ENCODE measurements at places on chromosomes 4 and X.

DNA sequence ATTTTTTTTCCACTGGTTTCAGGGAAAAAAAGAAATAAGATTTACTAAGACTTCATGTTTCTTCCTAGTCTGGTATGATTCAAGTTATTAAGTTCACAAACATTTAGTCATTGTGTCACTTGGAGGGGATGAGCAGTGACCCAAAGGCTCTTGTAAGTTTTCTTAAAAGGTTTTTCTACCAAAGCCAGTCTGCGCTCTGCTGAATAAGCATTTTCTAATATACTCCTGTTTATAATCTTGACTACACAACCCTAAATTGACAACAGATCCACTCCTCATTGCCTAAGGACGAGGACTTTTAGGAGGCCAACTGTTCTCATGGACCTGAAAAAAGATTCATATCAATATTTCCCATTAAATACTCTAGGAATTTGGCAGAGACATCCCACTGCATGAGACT lies 161.1 kb upstream of the TLL1 start:
- DNase-seq: no peak

- DNase-seq: no peak
Observed at GRCh38 chr4:72641611-72642010, 72.6 kb upstream of the ADAMTS3 start.

- no peak for DNase-seq
Observed at GRCh38 chr4:54390670-54391069, 161.6 kb downstream of the PDGFRA start.

GRCh38 chrX:126170720-126171119 lies 4.6 kb upstream of the DCAF12L2 start:
- no peak for DNase-seq

DNA sequence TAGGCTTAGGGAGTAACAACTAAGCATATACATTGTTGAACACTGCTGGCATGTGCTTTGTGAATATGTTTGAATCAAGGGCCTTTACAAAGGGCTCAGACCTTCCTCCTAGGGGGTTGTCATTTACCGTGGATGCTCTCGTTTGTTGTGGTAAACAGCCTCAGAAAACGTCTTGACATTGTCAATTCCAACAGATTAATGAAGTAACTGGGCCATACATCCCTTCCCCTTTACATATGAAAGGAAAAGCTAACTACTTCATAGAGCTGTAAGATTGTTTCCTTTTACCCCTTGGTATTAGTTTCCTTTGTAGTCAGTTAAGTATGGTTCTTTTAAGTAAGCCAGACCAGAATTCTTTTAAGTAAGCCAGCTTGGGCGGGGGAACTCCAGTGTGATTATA lies 42.9 kb downstream of the FAT4 start:
- no peak for DNase-seq

DNA sequence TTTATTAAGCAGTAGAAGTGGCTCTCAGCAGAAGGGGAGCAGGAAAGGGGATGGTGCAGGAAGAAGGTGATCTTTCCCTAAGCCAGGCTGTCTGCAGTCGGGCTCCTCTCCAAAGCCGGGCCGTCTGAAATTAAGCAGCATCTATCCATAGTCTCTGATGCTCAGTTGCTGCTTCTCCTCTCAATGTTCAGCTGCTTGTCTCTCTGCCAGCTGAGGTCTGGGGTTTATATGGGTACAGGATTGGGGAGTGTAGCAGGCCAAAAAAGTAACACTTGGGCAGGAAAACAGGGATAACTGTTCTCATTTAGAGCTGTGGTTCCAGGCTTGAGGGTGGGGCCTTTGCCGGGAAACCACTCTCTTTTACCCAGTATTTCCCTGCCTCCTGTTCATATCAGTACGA lies 39.2 kb upstream of the CCKAR start:
- no peak for DNase-seq

DNA sequence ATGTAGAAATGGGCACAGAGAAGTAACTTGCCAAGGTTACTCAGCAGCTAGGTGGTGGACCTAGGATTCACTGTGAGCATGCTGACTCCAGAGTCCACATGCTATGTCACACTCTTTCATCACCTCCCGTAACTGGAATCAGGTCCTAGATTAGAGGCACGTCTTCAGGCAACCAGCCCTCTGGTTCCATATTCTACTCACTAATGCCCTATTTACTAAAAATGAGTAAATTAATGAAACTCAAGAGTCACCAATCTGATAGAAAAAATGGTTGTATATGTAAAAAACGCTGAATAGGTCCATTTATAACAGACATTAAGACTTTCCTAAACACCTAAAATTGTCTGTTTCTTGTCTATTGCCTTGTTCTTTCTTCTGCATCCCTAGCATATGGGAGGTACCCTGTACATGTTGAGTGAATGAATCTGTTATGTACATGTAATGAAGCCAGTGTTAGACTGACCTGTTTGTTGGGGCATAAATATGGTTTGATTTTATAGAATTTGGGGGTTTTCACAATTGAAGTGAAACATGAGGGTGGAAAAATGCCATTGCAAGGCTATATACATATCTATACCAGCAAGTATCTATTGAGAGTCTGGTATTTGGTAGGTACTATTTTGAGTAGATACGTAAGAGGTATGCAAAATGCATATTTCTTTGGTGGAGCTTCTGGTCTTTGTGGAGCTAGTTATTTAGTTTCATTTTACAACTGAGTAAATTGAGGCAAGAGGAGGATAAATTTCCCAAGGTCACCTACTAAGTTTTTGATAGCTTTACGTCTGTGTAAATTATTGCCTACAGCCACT lies 7.5 kb upstream of the RUFY3 start:
- no peak for DNase-seq

DNA sequence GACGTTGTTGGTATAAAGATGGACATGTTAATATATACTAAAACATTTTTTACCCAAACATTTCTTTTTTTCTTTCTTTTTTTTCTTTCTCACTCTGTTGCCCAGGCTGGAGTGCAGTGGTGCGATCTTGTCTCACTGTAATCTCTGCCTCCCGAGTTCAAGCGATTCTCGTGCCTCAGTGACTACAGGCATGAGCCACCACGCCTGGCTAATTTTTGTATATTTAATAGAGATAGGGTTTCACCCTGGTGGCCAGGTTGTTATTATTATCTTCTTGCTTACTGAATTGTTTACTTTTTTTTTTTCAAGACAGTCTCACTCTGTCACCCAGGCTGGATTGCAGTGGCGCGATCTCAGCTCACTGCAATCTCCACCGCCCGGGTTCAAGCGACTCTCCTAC lies 68.8 kb downstream of the HOPX start:
- no peak for DNase-seq

DNA sequence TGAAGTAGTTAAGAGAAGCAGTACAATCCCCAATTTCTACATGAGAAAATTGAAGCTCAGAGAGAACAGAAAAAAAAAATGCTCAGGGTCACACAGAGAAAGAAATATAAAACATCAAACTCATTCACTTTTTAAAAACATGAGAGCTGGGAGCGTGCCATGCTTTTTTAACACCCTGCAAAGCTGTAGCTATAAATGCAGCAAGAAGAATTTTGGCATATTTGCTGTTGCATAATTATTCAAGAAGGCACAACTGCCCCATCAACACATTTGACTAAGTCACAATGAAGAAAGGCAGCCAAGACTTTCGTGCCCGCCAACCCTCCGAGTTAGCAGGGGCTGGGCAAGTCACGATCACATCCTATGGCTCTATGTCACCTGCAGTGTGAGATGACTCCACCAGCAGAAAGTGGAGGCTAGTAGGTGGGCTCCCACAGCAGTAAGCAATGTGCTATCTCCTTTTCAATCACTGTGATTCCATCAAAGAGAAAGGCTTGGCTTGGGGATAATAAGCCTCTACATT lies 214.8 kb downstream of the DHX15 start:
- DNase-seq: no peak

DNA sequence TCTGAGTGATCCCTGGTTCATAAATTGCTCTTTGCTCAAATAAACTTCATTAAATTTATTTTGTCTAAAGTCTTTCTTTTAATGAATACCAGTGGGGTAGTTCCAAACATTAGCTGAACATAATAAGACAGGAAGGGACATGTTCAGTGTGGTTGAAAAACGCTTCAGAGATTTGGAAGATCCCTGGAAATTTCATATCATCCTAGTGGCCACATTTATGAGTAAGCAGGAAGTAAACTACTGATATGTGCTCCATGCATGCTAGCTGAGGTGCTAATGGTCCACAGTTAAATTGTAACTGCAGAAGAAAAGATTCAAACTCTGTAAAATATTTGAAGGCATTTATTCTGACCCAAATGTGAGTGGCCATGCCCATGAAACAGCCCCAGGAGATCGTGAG lies 1328.7 kb downstream of the ADGRL3 start:
- DNase-seq: no peak

GRCh38 chr4:26094911-26095310 lies 180.9 kb downstream of the SMIM20 start:
- DNase-seq: no peak

GRCh38 chr4:28948501-28948900 lies 1771.7 kb upstream of the PCDH7 start:
- DNase-seq: no peak

GRCh38 chr4:104930298-104930697 lies 216.4 kb upstream of the TET2 start:
- no peak for DNase-seq

GRCh38 chrX:110086916-110087484 lies 84.1 kb downstream of the TMEM164 start:
- DNase-seq: no peak

DNA sequence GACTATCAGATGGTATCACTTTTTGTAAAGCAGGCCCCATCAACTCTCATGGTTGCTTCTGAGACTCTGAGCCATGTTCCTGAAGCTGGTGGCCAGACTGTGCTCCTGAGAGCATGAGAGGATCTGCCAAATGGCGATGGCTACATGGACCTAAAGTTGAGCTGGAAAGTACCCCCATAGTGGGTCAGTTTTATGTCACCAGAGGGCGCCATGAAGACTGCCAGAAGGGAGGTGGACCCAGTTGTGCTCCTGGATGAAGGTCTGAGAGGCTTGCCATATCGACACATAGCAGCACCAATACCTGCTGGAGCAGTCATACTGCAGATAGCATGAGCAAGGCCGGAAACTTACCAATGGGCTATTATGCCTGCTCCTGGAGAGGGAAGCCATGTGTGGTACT lies 105.7 kb downstream of the SLITRK2 start:
- no peak for DNase-seq

DNA sequence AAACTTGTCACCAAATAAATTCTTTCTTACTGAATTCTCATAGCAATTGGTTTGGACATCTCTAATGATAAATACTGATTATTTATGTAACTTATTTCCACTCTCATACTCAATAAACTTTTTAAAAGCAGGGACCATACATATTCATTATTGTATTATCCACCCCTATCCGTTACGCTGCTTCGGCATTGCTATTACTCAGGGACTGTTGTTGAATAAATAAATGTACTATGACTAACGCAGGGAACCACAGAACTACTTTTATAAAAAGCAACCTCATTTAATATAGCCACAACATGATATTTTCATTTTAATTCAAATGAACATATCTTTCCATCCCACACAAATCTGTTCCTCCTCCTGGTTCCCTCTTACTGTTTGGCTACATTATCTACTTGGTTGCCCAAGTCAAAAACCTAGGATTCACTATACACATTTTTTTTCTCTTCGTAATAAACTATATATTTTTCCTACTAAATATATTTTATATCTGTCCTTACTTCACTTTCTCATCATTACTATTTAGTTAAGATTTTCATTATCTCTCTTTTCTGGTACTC lies 14.9 kb upstream of the ANKRD50 start:
- DNase-seq: no peak

DNA sequence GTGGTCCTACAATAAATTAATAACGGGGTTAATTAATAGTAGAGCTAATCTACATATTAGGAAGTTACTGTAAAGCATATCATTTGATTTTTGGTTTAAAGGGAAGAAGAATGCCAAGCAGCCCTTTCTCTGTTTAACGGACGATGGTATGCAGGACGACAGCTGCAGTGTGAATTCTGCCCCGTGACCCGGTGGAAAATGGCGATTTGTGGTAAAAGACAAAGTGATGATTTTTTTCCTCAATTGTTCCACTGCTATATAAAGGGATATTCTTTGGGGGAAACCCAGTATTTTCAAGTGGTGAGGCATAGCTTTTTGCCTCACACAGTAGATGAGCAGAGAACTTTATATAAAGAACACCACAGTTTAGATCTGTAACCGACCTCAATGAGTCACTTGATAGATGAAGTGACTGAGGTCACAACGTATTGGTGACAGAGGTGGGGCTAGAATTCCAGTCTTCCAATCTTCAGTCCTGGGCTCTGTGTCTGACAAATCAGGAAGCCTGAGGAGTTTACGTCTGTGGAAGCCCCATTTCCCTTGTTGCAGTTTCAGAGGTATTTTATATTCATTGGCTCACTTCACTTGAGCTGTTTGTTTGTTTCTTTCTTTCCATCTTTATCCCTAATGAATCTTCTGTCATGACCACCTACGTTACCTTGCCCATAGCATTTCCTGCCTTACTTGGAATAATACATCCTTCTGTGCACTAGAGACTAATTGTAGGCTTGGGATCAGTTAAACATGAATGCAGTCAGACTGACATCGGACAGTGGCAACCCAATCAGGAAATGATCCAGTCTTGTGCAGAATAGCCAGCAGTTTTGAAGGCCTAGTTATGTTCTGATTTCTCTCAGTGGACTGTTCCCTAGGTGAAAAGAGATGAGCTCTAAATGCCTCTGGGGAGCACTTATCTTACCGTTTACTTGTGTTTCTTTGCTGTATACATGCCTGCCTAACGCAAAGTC lies 30.1 kb downstream of the ZRSR2 start:
- no peak for DNase-seq

GRCh38 chr4:55884093-55884850 lies 30.8 kb downstream of the EXOC1 start:
- no peak for DNase-seq

- no peak for DNase-seq
Observed at GRCh38 chrX:7351926-7352325, 204.0 kb upstream of the PUDP start.

- DNase-seq: no peak
Observed at GRCh38 chr4:169229571-169230028, 41.2 kb downstream of the SH3RF1 start.

- no peak for DNase-seq
Observed at GRCh38 chr4:98068495-98068894, 74.8 kb downstream of the STPG2 start.

- no peak for DNase-seq
Observed at GRCh38 chrX:2517055-2517454, 16.3 kb upstream of the DHRSX start.

- DNase-seq: no peak
Observed at GRCh38 chr4:100082852-100083251, 107.4 kb downstream of the DDIT4L start.

DNA sequence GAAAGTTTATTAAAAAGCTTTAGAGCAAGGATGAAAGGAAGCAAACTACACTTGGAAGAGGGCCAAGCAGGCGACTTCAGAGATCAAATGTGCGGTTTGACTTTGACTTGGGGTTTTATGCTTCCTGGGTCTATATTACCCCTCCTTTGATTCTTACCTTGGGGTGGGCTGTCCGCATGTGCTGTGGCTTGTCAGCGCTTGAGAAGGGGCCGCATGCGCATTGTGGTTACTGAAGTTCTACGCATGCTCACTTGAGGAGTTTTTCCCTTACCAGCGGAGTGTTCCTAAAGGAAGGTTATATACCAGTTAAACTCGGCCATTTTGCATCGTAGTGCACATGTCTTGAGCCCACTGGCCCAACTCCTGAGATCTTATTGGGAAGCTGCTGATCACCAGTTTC lies 9.9 kb downstream of the ZNF157 start:
- no peak for DNase-seq
